ENCODE measurements at places on chromosomes 3 and 15.
A peak's percentile ranks its signal among the peaks of the same experiment; 100 is the strongest.

DNA sequence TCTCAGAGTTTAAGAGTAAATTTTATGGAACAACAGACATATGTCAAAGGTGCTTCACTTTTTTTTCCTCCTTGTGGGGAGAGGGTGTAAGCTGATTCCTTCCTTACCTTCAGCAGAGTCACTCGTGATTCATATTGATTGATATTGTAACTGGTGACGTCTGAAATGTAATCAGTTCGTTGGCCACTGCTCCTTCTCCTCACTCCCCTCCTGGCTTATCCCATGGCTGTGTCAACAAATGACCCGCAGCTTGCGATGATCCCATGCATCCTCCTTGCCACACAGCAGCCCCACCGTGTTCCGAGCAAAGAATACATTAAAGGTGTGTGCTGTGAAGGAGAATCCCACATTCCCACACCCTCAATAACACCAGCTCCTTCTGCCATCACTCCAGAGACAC is 7.3 kb downstream of the MGLL start:
- DNase-seq, result no peak

DNA sequence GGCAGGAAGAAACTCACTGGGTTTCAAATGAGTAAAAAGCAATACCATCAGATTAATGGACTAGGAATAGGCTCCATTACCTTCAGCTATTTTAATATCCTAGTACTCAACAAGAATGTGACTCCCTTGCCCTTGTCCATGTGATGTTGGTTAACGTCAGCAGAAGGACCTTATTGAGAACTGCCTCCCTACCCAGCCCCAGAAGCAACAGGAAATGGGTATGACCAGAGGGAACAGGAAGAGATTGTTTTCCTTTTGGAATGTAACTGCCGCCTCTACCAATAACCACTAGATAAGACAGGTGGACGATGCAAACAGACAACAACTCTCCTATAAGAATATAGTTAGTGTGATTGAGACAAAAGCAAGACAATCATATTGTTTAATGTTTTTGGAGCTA is 10.4 kb upstream of the MME start:
- no peak for DNase-seq

GRCh38 chr15:93033434-93034045 is 55.5 kb downstream of the RGMA start:
- DNase-seq, result no peak

DNA sequence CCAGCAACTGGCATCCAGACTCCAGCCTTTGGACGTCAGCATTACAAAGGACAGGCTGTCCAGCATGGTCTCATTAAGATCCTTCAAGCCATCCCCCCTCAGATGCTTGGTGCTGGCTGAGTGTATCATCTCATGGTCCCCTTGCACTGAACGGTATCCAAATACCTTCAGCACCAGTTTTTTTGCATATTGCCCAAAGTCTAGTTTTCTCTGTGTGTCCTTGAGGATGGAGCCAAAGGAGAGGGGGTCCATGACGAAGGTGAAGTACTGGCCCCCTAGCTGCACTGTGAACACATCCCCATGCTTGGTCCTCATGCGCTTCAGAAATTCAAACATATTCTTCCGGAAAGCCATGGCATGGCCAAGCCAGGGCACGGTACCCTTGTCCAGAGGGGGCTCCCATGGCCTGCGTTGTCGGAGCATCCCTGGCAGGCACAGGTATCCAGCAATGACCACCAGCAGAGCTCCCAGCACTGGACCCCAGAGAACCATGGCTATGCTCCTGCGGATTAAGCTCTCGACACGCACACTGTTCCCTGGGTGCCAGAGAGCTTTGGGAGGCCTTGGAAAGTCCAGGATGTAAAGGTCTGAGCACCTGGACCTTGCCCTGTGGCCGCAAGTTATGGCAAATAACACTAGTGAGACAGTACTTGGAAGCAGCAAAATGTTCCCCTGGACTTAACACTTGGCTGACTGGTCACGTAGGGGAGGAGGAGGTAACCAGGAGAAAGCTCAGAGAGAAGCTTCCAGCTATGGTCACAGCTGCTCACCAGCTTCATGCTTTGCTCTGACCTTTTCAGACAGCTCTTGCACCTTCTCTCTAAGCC is at the start of gene CYP8B1:
Gene CYP8B1, minus strand, starts transcription at position 555 of the 827 bp plus-strand sequence. Its CDS starts 63 bp downstream, at position 492.
- no peak for DNase-seq

GRCh38 chr15:88395872-88396781 is 71.1 kb downstream of the MRPL46 start:
- DNase-seq, result no peak

GRCh38 chr3:77320514-77320913 is 280.6 kb downstream of the ROBO2 start:
- no peak for DNase-seq

DNA sequence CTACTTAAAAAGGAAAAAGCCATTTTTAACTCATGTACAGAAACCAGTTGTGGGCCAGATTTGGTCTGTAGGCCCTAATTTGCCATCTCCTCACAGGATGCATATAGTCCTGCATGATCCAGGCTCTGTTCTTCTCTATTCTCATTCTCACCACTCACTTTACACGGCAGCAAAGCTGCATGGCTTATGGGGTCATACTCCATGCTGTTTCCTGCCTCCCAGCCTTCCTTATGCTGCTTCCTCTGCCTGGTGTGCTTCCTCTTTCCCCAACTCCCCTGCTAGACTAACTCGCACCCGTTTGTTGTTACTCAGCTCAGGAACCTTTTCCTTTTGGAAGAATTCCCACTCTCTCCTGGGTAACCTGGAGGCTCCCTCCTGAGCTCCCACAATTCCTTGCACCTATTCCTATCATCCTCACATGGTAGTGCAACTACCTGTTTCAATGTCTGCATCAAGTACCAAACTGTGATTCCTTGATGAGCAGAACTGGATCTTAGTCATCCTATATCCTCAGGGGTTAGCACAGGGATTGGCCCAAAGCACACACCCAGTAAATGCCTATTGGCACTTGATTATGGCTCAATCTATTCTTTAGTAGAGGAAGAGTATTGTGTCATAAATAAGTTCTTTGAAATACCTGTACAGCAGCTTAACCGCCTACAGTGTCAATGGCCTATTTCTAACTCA is 172.1 kb upstream of the MITF start:
- no peak for DNase-seq

GRCh38 chr15:80695911-80696661 is 976 bp downstream of the ABHD17C start:
- no peak for DNase-seq

GRCh38 chr15:63539521-63539920 is 35.1 kb downstream of the USP3 start:
- DNase-seq, result no peak

GRCh38 chr15:69805248-69805953 is 292.3 kb downstream of the TLE3 start:
- no peak for DNase-seq

DNA sequence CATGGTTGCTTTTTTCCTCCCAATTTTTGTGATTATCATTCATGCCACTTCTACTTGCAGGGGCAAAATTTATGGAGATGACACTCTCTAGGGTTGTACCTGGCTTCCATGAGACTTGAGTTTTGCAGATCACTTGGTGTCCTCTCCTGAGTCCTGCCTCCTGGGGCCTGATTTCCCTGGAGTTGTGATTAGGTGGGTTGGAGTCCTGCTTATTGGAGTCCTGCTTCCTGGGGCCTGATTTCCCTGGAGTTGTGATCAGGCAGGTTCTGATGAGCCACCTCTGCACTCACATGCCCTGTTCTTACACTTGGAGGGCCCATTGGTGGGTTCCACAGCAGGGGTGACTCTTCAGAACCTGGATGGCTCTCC is 102.0 kb downstream of the PDCD6IP start:
- DNase-seq, result no peak

DNA sequence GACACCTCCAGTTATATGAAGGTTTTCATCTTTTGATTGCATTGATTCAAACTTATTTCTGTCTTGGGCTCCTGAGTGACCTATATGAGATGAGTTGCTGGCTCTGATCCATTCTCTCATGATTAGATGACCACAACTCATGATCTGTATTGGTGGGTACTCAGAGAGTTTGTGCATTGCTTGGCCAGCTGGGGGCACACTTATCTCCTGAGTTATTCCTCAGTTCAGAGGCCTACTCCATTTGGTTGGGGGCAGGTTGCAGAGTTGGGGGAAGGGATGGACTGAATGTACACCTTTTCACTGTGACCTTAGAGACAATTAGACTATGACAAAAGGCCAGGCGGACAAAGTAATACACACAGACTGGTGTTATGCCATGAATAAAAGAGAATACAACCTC is 166.2 kb upstream of the SEMA6D start:
- DNase-seq, result no peak

DNA sequence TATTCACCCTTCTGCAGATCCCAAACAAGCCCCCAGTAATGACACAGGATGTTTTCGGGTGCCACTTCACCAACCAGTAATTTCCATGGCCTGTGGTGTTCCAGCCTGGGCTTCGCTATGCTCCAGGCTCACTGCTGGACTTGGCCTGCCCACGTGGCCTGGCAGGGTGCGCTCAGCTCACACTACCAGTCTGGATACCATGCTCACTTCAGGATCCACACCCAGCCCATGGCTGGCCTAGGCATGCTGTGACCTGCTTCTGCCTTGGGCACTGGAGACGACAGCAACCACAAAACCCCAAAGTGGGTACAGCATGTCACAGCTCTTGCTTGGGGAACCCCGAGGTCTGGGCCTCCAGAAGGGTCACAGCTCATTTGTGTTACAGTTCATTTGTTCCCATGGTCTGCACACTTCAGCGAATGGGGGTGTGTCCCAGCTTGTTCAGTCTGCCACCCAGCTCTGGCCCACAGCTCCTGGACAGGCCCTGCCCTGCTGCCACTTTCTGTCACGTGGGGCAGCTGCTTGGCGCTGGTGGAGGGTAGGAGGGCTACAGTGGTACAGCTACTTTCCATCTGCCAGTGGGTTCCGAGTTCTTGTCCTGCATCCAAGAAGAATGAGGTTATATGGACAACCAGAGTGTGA is 650.8 kb downstream of the MCTP2 start:
- DNase-seq, result no peak

DNA sequence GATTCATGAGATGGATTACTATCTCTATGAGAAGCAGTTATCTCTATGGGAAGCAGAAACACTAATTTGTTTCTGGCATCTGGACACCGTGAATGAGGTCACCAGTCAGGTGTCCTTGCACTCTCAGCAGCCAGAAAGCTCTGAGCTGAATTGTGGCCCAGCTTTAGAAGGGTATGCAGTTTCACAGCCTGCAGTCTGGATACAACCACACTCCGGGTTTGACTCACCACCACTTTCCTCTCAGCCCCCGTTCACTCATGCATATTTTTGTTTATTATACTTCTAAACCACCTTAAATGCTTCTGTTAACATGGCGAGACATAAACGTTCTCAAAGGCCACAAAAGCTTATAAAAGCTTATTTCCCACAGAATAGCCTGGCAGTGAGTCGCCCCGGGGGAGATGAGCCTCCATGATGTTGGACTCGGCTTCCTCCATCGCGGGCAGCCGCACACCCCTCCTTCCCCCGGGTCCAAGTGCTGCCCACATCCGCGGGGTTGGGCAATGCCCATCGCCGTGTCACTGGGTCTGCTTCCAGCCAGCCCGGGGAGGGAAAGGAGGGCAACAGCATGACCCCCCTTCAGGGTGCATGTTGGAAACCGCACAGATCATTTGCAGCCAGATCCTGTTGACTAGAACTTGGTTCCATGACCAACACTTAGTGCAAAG is 16.8 kb upstream of the SLC41A3 start:
- peak; percentile 59 for DNase-seq

- no peak for DNase-seq
Observed at GRCh38 chr3:108091498-108092250, 843 bp upstream of the CD47 start.

DNA sequence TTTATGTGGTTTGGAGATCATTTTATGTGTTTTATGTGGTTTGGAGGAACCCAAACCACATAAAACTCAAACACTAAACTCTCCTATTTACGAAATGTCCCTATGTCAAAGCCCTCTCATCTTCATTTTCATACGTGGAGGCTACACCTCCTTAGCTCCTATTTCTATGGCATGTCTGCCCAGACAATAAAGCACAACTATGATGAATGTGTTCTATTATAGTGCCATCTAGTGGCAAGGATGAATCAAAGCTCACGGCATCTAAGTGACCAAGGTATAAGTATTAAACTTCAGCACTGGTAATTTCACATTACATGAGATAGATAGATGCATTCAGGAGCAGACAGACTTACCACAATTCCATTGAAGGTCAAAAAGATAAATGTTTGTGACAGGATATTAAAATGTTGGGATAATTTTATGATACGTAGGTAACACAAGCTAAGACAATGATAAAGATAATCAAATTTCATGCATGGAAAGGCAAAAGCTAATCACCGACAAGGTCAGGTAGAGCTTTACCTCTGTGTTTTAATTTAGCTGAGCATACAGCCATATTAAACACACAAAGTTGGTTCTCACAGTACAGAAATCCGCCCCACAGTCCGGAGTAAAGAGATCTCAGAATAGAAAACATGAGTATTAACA is 130.6 kb upstream of the FHIT start:
- DNase-seq, result no peak

DNA sequence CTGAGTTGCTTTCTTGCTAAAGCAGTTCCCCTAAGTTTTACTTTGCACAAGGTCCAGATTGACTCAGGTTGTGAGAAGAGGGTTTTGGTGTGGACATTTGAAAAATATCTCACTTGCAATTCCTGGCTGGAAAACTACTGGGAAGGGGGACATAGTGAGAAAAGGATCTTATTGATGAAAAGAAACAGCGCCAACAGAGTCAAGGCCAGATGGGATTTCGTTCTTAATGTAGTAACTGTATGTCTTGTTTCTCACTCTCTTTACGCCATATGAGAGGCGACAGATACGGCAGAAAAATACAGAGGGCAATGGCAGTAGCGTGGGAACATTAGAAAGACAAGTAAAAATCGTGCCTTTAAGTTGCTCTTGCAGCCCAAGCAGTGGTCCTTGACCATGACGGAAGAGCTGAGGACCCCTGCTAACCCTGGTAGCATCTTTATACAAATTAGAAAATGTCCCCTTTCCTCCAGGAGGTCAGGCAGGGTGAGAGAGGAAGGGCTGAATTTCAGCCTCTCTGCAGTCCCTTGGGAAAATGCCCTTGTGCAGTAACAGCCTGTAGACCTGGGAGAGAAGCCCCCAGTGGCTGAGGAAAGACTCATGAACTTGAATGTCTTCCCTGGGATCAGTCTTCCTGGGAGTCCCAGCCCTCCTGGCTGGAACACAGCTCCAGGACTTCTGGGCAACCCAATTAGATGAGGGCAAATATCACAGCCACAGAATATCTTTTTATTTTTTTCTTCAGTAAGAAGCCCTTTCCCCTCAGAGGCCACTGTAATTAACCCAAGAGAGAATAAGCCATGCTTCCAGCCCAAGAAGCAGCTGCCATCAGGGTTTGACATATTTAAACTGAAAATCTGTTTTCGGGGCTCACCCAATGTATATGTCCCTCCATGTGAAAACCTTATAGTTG is 113.4 kb downstream of the CD47 start:
- no peak for DNase-seq

- DNase-seq, result no peak
Observed at GRCh38 chr3:54212723-54213122, 90.4 kb downstream of the CACNA2D3 start.

DNA sequence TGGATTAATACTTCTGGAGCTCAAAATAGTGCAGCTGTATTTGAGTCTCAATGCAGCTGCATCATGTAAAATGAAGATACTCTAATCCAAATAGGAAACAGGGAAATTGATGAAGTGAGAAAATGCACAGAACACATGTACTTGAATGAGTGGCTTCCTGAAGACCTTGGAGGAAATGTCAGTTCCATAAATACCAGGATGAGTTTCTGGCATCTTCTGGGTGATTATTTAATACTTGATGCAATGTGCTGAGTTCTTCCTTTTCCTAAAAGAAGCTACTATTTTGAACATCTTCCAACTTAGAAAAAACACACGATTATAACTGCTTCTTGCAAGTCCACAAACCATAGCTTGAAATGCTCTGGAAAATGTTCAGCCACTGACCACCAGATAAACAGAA is 162.8 kb downstream of the SLC9A9 start:
- no peak for DNase-seq
